ENCODE measurements at places on chromosomes 16 and 17. TPM values are rescaled to one million over a fixed set of nuclear protein-coding genes. Genes with fewer than 3 reads are reported as not detected.

DNA sequence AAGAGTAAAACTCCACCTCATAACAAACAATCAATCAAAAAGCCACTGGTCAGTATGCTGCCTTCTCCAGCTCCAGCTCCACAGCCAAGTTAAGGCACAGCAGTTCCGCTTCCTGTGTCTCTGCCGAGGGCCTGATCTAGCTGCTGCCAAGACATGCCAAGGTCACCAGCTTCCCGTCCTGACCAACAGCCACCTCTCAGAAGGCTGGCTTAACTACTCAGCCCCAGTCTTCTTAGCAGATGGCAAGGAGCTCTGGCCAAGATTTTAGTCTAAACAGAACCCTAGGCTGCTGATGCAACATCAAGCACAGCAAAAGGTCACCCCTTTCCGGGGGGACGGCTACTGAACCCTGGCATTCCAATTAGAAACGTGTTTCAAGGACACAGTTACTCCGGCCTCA, 17.7 kb upstream of the MNT start:
- no peak for DNase-seq

The CCL7 gene
- not detected for polyA plus RNA-seq

The TBC1D3C gene
- polyA plus RNA-seq, result not detected

The GLP2R gene
- polyA plus RNA-seq, result not detected

GRCh38 chr17:1270210-1271029, at the start of gene BHLHA9:
TSS of gene BHLHA9 (plus strand) at chr17:1270444. CDS start at chr17:1270564, 120 bp downstream.
- no peak for DNase-seq

GRCh38 chr16:58634265-58634802, 4.7 kb upstream of the CNOT1 start:
- no peak for DNase-seq

The BICDL2 gene
- not detected for polyA plus RNA-seq

The TPPP3 gene
- polyA plus RNA-seq, result not detected

- DNase-seq, result no peak
These were observed 33.8 kb upstream of the CRISPLD2 start for GRCh38 chr16:84785843-84786581.

- DNase-seq, result no peak
These were observed 496 bp downstream of the TOX3 start for GRCh38 chr16:52546291-52547003.

DNA sequence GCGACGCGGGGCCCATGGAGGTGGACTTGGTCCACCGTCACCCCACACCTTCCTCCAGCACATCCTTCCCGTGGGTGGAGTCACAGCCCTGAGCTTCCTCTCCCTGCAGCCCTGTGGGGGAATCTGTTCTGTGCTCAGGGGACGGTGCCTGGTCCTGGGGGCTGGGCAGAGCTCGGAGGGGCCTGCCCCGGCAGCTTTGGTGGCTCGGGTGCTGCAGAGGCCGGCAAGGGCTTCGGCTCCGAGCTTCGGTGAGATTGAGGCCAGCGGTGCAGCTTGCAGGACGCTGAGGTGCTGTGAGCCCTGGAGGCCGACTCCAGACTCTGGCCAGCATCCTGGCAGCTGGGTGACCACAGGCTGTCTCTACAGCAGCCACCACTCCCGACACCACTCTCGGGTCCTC, 36.4 kb downstream of the METRNL start:
- no peak for DNase-seq

- DNase-seq, result peak; percentile 81
These were observed 67.1 kb downstream of the CLEC18A start for GRCh38 chr16:70018254-70018653.

The KRTAP16-1 gene
- not detected for polyA plus RNA-seq

DNA sequence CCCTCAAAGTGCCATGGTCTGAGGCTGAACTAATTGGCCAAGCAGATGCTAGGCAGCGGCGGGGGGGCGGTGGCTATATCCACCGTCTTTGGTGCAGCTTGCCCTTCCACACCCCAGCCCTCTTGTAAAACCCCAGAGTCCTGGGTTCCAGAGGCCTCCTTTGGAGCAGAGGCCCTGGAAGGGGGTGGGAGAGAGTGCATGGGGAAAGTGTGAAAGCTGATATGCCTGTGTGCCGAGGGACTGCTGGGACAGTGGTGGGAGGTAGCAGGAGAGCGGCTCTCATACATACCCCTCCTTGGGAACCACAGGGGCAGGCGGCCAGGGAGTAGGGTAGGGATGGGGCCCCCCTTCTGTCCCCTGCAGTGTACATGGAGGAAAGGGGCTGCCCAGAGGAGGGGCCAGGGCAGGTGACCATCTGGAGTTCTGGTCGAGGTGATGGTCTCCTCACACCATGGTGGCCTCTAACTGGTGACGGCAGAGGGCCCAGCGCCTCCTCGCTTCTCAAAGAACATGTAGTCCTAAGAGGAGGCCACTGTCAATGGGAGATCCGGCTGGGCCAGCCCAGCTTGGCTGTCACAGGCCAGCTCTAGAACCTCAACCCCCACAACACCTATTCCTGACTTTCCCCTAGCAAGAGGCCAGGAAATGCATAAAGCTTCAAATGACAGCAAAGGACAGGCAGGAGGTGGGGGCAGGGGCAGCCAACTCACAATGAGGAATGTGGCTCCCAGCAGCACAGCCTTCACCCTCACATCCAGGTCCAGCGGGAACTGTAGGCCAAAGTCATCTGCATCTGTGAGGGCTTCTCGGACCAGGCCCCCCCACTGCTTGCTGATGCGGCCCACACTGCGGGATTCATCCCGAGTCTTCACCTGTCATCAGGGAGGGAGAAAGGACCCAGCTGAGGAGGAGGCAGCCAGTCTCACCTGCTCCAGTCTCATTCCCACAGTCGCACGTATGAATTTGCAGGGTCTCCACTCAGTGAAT, 4.1 kb downstream of the PLSCR3 start:
- DNase-seq, result no peak

DNA sequence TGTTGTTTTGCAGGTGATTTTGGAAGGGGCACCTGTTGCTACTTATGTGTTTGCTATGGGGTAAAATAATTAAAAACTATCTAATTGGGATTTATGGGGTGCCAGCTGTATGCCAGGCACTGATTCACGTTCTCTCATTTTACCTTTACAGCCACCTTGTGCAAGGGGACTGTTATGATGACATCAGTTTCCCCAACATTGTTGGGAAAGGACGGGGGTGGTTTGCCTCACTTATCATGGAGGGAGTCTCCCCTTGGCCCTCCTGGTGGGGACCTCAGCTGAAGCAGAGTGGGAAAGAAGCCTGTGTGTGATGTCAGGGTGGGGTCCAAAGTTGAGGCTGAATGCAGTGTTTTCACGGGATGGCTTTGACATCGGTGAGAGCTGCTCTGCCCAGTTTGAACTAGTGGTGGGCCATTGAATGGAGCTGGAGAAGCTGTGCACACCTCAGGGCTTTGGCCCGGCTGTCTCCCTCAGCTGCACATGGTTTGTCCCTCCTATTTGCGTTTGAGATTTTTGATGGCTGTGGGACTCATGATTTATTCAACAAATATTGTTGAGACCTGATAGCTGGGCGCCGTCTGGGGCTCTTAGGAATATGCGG, 36.1 kb downstream of the CMIP start:
- DNase-seq, result no peak

DNA sequence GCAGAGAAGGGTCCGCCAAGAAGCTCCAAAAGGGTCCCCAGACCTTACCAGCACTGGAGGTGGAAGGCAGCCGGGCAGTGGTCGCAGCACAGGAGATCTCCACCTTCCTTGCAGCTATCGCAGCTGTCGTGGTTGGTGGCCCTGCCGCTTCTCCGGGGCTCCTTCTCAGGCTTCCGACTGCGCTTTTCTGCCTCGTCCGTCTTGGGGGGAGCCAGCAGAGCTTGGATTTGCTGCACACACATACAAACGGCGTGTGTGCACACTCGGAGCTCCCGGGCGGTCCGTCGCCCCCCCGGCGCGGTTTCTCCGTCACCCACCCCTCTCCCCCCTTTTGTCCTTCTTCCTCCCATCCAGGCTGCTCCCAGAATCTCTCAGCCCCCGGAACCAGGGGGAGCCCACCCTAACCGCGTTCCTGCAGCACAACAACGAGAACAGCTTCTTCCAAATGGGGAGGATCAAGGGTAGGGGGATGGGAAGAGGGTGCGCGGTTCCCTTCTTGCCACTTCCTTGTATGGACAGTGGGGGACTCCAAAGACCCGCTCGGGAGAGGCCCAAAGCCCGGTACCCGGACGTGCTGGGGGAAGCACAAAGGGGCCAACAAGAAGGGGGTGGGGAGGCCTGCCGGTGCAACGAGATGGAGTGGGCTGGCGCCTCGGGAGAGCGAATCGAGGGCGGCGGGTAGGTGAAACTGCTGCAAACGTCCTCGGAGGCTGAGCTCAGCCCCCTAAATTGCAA, 1.1 kb downstream of the PHF12 start:
- peak; percentile 53 for DNase-seq

The NLRC3 gene
- 28.2 TPM for polyA plus RNA-seq

The SMYD4 gene
- 7.2 TPM for polyA plus RNA-seq

DNA sequence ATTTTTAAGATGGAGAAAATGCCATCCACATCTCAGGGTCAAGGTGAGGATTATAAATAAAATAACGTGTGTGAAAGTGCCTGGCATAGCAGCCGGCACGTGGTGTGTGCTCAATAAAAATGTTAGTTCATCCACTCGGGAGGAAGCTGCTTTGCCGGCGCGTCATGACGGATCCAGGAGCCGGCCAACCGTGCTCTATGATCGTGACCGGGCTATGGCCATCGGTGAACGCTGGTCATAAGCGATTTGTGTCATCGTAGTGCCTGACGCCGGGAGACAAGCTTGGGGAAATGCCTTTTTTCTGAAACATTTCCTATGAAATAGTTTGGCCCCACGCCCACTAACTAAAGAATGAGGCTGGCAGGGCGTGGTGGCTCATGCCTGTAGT, 74.0 kb downstream of the CMC2 start:
- DNase-seq, result no peak

GRCh38 chr16:79980650-79981521, 380.3 kb upstream of the MAF start:
- no peak for DNase-seq

DNA sequence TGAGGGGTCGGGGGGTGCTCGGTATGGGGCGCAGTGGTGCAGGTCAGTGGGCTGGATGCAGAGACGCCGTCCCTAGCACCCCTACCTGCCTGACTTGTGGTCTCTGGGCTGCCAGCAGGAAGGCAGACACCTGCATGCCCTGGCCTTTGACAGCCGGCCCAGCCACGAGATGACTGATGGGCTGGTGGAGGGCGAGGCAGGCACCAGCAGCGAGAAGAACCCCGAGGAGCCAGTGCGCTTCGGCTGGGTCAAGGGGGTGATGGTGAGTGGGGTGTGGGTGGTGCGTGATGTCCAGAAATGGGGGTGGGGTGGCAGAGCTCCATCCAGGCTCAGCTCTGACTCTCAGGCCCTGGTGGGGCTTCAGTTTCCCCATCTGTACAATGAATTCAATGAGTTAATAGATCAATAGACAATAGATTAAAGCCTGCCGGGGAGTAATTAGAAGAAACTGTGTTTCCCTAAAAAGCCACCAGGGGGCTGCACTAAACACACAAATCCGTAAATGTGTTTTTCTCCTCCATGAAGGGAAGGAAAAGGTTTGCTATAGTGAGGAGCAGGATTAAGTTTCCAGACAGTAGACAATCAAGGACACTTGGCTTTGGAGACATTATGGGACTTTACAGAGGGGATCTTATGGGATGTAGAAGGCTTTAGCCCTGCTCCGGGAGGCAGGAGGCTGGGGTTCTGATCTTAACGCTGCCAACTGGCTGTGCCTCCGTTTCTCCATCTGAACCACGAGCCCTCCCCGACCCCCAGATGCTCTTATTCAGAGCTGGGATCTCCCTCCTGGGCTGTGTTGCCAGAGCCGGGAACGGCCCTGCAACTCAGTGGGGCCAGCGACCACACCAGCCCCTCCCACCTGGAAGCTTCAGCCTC, 2.2 kb downstream of the SLC12A3 start:
- DNase-seq, result peak; percentile 19

DNA sequence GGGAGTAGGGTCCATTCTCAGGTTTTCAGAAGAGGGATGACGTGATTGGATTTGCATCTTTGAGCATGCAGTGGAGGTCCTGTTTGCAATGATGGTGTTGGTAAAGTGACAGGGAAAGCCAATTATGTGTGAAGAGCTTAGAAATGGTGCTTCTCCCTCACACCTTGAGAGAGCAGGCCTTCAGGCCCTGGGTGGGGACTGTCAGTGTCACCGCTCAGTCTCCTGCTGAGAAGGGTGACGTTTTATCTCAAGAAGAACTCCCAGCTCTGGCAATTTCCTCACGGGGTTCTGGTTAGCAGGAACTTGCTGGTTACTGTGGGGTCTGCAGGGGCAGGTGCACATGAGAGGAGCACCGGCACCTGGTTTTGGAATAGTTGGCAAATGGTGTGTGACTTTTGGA, 11.2 kb downstream of the PLCG2 start:
- DNase-seq, result no peak

DNA sequence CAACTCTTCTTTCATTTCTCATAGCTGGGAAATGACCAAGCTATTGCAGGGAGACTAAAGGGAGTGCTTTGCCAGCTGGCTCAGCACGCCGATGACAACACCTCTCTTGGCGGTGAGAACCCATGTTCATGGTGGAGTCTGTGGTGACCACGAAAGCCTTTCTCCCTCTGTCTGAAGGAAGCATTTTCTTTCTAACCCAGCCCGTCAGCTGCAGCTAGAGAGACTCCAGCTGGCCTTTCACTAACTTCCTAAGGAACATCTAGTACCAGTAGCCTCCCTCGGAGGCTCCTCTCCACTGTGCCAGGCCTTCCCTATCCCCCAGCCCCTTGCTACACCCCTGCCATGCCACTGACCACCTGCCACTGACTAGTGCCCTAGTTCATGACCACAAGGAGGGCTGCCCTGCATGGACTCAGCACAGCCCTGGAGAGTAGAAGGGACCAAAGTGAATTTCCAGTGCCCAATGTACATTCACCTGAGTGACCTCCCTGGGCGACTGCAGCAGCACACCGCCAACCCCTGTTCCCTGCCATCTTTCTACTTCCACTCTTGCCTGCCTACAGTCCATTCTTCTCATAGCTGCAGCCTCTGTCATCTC, 81.3 kb downstream of the CBLN1 start:
- no peak for DNase-seq

GRCh38 chr16:2436110-2436509, 6.9 kb downstream of the CCNF start:
- no peak for DNase-seq

The SOX8 gene
- polyA plus RNA-seq, result 0.20 TPM

The GJD3 gene
- not detected for polyA plus RNA-seq

- no peak for DNase-seq
These were observed 5.4 kb downstream of the RHBDF2 start for GRCh38 chr17:76495663-76496400.

DNA sequence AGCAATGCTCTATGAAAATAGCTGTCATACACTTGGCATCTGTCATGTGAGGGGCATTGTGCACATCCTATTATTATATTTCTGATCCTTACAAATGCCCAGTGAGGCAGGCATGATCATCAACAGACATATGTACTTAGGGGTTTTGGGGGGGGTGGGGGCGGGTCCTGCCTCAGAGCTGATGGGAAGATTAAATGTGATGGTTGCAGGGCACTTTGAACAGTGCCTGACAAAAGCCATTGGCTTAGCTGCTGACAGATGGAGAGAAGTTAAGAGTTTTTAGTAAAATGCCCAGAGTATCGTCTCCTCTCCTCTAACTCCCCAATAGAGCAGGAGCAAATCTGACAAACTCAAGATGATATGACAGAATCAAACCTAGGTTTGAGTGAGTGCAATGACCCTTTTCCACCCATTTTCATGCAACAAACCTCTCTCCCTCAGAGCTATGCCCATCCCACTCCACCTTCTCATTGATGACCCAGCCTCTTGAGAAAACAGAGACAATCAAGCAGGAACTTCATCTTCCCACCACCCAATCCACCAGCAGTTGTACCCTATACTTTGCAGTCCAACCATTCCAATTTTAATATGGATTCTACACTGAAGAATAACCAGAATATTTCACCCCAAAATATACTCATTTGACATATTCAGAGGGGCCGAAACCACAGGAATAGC, 4.8 kb downstream of the KLHL11 start:
- no peak for DNase-seq

The SREBF1 gene
- 4.5 TPM for polyA plus RNA-seq

Measured in CD4-positive, CD25-positive, alpha-beta regulatory T cell (primary cell).